Hematopoietic multipotent progenitor cell treated with erythropoietin and hydrocortisone succinate and interleukin-3 and kit ligand, for 4 days (in vitro differentiated cells): ENCODE measurements at places on chromosomes 2 and 18.

DNA sequence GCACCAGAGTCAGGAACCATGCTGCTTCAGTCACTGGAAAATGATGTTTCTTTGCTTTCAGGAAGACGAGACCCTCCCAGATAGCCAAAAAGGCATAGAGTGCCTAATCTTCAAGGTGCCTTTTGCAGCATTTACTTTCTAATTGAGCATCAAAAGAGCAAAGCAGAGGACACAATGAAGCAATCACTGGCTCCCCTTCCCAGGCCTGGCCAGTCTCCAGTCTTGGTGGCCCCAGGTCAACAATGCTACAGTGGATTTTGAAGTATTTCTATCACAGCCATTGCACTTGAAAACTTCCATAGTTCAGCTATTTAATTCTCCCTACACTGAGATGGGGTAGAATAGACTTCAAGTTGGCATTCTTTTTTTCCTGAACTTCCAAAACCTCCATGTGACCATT, 15.4 kb downstream of the ZBTB7C start:
- DNase-seq, result no peak

DNA sequence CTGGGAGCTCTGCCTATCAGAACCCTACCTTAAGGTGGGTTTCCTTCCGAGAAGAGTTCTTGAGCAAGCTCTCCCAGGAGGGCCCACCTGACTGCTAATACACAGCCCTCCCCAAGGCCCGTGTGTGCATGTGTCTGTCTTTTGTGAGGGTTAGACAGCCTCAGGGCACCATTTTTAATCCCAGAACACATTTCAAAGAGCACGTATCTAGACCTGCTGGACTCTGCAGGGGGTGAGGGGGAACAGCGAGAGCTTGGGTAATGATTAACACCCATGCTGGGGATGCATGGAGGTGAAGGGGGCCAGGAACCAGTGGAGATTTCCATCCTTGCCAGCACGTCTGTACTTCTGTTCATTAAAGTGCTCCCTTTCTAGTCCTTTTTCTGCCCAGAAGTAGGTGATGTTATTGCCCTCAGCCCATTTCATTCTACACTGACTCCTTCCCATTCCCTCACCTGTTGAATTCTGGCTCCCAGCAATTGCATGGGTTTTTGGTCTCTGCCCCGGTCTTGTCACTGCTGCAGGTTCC, 6.5 kb downstream of the TMEM37 start:
- no peak for DNase-seq

GRCh38 chr2:175233135-175233719, 51.7 kb upstream of the ATP5MC3 start:
- DNase-seq, result peak; percentile 18

GRCh38 chr2:224101820-224102630, 62.9 kb upstream of the SERPINE2 start:
- no peak for DNase-seq

- peak; percentile 56 for DNase-seq
These were observed 382.3 kb upstream of the CRIM1 start for GRCh38 chr2:35973132-35973736.

GRCh38 chr2:117127680-117128079, 686.8 kb upstream of the DDX18 start:
- DNase-seq, result no peak

- no peak for DNase-seq
These were observed 133.3 kb upstream of the MEX3C start for GRCh38 chr18:51330739-51331138.

DNA sequence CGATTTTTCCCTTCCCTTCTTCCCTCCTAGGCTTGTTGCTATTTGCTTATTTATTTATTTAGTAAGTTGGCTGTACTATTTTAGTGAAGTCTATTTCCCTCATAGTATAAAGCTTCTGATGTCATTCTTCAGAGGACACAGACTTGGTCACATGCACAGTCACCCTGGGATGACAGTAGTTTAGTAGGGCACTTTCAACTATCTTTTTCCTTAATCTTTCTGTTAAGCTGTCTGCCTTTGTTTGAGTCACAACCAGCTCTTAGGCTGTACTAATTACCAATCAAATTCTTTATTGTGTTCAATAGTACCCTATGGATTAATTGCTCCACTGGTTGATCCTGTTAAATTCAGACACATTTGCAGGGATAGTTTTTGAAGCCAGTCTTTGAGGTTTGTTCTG, 26.9 kb upstream of the RAB31 start:
- peak; percentile 44 for DNase-seq
